Stimulated activated CD8-positive, alpha-beta memory T cell treated with anti-CD3 and anti-CD28 coated beads, Interleukin-4, amount 100 ng/mL, for 1 hour (primary cell): ENCODE measurements at places on chromosomes 4 and X.

DNA sequence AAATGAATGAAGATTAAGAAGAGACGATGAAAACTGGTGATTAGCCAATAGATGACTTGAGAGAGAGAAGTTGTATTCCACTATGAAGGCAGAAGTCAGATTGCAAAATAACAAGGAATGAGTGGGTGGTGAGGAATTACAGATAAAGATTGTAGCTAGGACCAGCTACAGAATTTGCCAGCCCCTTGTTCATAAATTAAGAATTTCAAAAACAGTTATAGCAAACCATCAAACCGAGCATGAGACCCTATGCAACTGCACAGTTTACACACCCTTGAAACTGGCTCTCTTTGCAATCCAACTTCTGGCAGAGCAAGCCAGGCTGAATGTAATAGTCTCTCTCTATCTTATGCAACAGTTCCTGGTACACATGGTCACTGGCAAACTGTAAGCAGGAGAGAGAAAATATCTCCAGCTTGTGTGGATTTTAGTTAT lies 35.2 kb downstream of the STAP1 start:
- DNase-seq = no peak

- DNase-seq = peak; percentile 83
These were observed at the start of gene CD99 for GRCh38 chrX:2690856-2691542. Gene CD99 (plus strand): TSS chrX:2691295. CDS start chrX:2691361, 66 bp downstream.

GRCh38 chrX:35711281-35711680 lies 86.9 kb upstream of the MAGEB16 start:
- DNase-seq = no peak

DNA sequence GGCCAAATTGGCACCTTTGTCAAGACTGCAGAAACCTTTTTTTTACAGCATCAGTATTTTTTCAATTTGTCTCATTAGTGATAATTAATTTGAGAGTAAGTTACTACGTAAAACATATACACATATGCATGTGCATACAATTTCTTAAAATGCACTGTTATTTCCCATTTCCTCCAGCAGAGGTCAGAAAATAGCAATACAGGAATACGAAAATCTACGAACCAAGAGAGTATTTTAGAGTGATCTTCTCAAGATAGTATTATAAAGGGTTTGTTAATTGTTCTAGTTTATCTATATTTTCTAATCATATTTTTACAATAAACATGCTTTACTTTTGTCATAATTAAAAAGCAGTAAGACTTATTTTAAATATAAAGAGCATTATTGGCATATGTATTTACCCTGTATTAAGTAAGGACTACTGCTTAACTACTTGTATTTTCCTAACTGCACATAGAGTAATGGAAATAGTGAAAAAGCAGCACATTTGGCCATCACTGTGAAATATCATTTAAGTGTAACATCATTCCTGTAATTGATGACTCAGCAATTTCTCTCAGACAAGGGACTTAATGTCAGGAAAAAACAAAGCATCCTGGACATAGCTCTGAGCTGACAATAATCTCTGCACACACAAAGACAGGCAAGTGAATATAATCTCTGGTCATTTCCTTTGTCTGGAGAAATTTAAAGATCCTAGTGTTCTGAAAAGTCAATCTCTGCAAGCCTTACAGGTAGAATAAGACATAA lies 45.6 kb downstream of the MAOB start:
- no peak for DNase-seq

- no peak for DNase-seq
These were observed 16.7 kb upstream of the MSX1 start for GRCh38 chr4:4842476-4843441.

- DNase-seq = no peak
These were observed 51.5 kb upstream of the PRPS1 start for GRCh38 chrX:107576841-107577240.

DNA sequence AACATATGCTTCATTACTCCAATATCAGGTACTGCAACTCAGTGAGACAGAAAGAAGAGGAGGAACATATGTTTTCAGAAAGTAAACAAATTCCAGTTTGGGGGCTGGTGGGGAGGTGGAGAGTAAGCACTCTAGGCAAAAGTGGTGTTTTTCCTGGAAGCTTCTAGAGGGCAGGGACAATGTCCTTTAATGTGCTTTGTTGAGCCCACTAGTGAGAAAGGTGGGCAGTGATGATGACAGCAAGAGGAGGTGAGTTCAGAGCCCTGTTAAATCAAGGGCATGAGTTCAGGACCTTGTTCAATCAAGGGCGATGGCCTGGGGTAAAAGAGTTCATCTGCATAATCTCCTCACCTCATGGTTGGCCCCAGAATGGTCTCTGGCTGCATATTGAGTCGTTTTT lies 38.4 kb downstream of the GPC3 start:
- DNase-seq = no peak

GRCh38 chr4:148852092-148852699 lies 410.0 kb upstream of the NR3C2 start:
- no peak for DNase-seq
